ENCODE measurements at places on chromosomes 3 and 15.

GRCh38 chr15:63971427-63971805 is 74.9 kb downstream of the DAPK2 start:
- DNase-seq, result peak; percentile 10

- DNase-seq, result no peak
Observed at GRCh38 chr15:50355980-50356379, 982 bp upstream of the GABPB1 start.

GRCh38 chr3:197019021-197019420 is 10.6 kb downstream of the MELTF start:
- DNase-seq, result peak; percentile 3

- DNase-seq, result no peak
Observed at GRCh38 chr3:42443292-42443691, 32.9 kb upstream of the LYZL4 start.

DNA sequence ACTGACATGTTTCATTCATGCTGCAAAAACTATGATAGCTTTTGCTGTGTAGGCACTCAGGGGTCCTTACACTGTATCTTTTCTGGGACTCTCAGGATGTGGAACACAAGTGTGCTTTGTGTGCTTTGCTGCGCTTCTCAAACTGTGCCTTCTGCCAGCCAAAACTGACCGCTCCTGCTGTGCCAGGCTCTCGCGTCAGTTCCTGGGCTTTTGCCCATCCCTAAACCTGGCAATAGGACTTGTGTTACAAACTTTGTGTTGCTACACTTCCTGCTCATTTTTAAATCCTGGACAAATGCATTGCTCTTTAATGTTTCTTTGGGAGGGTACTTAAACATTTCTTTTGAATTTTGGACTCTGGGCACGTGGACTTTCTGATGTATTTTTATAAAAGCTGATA is 60.3 kb downstream of the DIPK2A start:
- DNase-seq, result no peak

- DNase-seq, result no peak
Observed at GRCh38 chr3:27380433-27381357, 11.5 kb upstream of the NEK10 start.

GRCh38 chr15:101201411-101202174 is 50.3 kb downstream of the CHSY1 start:
- peak; percentile 62 for DNase-seq

GRCh38 chr3:128665362-128666021 is 14.9 kb upstream of the RPN1 start:
- DNase-seq, result no peak

GRCh38 chr3:130820976-130821375 is 72.9 kb upstream of the ATP2C1 start:
- DNase-seq, result no peak

Data from mucosa of descending colon (tissue), 3 donors.